ENCODE measurements at places on chromosomes 1 and 21. TPM values are rescaled to one million over a fixed set of nuclear protein-coding genes. Genes with fewer than 3 reads are reported as not detected.

GJA8 gene
- not detected for total RNA-seq

OR2G2 gene
- total RNA-seq: not detected

CASQ1 gene
- total RNA-seq: not detected

DNA sequence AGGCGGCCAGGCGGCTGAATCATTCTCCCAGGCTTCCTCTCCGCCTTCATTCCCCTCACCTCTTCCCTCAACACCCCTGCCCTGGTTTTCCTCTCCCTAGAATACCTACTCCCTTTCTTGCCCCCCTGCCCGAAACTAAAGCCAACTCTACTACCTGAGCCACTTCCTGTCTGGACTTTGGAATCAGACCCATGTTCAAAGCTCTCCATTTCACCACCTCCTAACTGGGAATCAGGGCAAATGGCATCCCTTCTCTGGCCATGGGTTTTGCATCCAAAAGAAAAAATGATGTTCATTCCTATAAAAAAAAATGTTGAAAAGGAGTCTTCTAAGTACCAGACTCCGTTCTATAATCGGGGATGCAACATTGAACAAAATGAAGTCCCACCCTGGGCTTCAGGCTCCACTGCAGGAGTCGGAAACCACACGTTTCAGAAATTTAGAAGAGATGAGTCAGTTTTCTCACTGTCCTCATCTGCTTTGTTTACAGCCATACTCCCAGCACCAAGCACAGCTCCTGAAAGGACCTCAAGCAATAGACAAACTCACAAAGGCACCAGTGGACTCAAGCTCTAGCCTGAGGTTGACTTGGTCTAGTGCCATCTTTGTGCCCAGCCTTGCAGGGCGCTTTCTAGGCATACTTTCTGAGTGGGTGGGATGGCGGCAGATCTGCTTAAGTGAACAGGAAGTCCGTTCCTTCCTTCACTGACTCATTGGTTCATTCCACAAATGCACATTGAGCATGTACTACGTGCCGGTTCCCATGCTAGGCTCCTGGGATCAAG, 176.2 kb downstream of the IGSF21 start:
- no peaks in the 10 kb centered on the region for H3K27me3 ChIP-seq
- H3K4me3 ChIP-seq: no peak overlapping the region
- no peaks in the 10 kb centered on the region for H3K36me3 ChIP-seq
- no peak overlapping the region for H3K27ac ChIP-seq
- H3K4me1 ChIP-seq: no peaks in the 10 kb centered on the region
- no peak for DNase-seq

Measured in activated CD4-positive, alpha-beta T cell treated with anti-CD3 and anti-CD28 coated beads, Interleukin-2, amount 10 ng/mL, durations not matched to agents 7 days and 5 days (primary cell).